ENCODE measurements at places on chromosomes 2 and 18.

DNA sequence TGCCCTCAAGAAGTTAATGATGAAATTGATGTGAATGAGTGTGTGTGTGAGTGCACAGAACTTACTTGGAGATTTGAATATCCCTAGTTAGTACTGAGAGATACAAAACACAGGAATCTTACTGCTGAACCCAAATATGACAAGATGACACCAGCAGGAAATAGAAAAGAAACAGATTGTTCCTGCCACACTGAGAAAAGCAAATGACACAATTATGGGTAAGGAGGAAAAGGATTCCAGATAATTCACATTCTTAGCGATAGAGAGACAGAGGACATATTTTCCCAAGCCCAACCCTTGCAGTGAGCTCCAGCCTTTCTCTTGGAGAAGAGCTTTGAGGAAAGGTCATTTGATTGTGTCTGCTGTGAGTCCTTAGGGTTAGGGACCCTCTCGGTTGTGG is 105.7 kb upstream of the SMIM21 start:
- no peak for DNase-seq

GRCh38 chr2:234307322-234307961 is 189.4 kb downstream of the ARL4C start:
- DNase-seq, result no peak

- DNase-seq, result no peak
Observed at GRCh38 chr2:69171116-69171896, 158.3 kb downstream of the ANTXR1 start.

GRCh38 chr2:152826581-152827279 is 108.3 kb downstream of the ARL6IP6 start:
- DNase-seq, result no peak

- DNase-seq, result no peak
Observed at GRCh38 chr2:193845604-193846003, 1650.9 kb upstream of the TMEFF2 start.

GRCh38 chr18:49630246-49630699 is 68.4 kb downstream of the LIPG start:
- DNase-seq, result peak; percentile 7

GRCh38 chr18:76429262-76430126 is 65.5 kb downstream of the ZNF516 start:
- DNase-seq, result no peak

Data from suppressor macrophage treated with lipopolysaccharide for 4 hours (primary cell).